CD4-positive, alpha-beta memory T cell (primary cell): ENCODE measurements at places on chromosomes 12 and 14.

DNA sequence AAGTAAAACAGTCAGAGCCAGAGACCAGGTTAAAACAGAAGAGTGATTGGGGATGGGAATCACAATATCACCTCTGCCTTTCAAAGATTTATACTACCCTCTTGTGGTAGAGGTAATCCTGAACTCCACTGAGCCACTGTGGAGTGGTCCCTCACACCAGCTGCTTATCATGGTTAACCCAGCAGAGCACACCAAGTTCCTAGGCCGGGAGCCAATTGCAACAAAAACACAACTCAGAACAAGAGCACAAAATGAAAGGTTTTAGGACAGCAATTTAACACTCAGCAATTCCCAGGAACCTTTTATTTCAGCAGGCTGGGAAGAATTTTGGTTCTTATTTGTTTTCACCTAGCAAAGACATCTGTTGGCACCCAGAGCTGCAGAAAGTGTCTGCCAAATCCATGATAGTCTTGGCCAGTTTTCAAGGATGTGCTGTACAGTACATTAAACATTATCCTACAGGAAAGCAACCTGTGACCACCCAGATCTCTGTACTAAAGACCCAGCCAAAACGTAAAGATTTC is 220.5 kb upstream of the ATXN7L3B start:
- DNase-seq: no peak

GRCh38 chr14:76872796-76873432 is 46.7 kb downstream of the LRRC74A start:
- peak; percentile 66 for DNase-seq

DNA sequence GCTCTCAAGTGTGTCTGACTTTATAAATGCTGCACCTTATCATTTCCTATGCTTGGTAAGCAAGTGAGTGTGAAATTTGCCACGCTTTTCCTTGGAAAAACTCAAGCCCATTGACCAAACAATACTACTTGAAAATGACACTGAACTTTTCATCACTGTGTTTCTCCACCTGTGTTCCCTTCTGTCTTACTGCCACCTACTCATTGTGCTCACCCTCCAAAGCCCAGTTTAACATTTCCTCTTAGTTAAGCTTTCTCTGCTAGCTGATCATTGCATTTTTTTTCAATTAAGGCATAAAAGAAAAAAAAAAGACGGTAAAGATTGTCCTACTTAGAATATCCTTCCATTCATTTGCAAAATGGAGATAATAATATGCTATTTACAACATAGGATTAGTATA is 445.7 kb downstream of the DPF3 start:
- no peak for DNase-seq

GRCh38 chr12:86154620-86155019 is 101.6 kb downstream of the MGAT4C start:
- no peak for DNase-seq

DNA sequence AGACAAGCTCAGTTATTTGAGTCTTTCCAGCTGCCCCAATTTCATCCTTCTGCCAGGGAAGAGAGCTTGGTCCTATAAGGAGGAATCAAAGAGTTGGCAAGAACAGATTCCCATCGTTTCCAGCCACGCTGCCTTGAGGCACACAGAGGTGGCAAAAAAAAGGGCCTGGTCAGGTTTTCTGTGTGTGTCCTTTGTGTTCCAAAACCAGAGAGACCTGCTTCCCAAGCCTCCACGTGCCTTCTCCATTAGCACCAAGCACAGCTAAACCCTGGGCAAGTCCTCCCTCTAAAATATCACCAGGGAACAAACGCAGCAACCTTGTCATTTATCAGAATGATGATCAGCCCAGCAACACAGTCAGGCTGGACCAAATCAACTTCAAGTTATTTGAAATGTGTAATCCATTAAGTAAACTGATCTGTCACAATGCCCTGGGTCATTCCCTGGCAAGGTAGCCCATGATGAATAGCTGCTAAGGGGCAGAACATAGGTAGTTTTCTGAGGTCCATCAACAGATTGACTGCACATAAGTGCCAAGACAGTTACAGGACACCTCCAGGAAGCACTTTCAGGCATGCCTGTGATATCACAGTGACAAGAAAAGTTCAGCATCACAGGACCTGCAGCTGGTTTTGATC is 28.6 kb upstream of the C12orf42 start:
- no peak for DNase-seq

- DNase-seq: no peak
Measured at GRCh38 chr14:69876221-69876847, 2.9 kb upstream of the SMOC1 start.

DNA sequence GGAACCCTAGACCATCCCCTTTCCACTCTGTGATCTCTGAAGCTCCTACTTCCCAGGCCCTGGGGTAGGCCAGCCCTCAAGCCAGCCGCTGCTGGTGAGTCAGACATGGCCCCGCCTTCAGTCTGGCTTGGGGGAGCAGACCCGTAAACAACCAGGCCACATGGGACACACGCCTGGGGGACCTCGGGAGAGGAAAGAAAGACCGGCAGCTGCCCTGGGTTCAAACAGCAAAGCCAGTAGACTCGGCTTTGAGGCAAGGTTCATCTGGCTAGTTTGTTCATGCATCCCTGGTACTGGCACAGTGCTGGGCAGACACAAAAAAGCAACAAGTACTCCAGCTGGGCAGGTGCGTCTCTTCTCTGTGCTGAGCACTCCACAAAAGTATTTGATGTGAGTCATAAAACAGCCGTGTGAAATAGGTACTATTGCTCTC is 101.9 kb downstream of the SETD3 start:
- DNase-seq: no peak

DNA sequence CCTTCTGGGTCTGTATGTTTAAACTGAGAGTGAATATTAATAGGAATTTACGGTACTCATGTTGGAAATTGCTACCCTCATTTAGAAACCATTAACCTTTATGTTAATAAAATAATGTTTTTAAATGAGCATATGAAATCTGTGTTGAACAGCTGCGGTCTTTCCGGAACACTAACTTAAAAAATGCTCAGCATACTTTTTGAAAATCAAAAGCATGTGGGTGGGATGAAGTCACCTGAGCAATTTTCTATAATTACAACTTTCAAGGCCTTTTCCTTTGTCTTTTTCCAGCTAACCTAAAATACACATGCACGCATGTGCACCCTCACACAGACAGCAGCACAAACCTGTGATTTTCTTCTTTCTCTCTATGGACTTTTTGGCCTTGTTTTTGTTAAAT is 39.8 kb downstream of the BORCS5 start:
- no peak for DNase-seq

- no peak for DNase-seq
Measured at GRCh38 chr12:93060666-93061472, 131.8 kb upstream of the EEA1 start.

- no peak for DNase-seq
Measured at GRCh38 chr12:124167141-124167540, 127.8 kb upstream of the RFLNA start.

DNA sequence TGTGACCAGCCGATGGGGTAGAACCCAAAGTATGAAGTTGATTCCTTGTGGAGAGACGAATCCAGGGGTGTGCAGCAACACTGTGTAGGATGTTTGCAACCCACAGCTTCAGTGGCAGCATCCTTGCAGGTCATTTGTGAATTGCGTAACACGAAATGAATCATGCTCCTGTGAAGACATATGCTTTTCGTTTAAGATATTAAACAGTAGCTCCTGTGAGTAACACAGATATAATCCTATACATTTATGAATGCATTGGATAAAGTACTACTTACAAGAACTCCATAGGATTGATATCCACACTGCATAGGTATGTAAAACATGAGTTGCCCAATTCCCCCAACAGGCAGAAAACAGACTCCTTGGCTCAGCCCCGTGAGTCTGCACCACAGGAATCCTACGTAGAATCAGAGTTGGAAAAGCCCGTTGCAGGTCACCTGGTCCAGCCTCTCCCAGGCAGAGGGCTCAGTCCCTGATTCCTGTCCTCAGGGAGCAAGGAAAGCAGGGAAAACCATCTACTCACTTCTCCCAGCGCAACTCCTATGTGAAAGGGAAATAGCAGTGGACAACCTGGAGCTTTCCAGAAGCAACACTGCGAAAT is 75.8 kb downstream of the GPATCH2L start:
- no peak for DNase-seq

DNA sequence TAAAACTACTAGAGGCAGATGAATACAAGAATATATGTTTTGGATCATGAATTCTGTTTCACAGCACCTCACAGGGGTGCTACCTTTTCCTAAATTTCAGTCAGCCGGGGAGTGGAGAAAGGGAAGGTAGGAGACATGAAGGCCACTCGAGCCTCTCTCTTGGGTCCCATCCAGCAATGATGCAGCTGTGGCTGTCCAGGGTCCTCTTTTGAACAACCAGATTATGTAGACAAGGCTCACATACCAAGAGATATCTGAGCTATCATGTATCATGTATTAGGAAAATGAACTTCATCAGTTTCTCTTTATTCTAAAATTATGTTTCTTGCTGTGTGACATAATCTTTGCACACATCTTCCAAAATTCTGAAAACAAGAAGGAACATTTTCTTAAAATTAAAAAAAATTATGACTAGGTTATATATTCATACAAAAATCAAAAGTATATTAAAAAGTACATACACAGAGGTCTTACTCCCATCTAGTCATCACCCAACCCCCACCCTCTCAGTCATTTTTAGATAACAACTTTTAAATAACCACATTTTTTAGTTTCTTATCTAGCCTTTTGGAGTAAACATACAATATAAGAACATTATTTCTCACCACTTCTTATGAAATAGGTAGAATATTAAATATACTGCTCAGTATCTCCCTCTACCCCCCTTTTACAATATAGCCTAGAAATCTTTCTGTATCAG is 88.7 kb downstream of the ACADS start:
- no peak for DNase-seq

DNA sequence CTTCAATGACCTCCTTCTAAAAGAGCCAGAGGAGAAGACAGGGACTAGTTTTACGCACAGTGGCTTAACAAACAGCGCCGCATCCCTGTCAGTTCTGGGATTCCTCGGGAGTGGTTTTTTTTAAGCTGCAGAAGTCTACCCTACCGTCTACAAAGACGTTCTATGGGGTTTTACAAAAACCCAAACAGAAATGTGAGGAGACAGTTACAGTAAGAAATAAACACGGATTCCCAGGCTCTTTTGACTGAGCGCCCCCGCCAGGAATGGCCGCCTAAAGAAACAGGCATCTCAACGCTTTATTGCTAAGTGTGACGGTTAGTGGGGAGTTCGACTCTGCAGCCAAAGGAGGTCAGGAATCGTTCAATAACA is 484 bp downstream of the ALKBH1 start:
- no peak for DNase-seq

GRCh38 chr12:9740106-9740750 is 7.3 kb upstream of the CLECL1 start:
- DNase-seq: peak; percentile 47

- DNase-seq: no peak
Measured at GRCh38 chr12:4589941-4590340, 27.9 kb downstream of the DYRK4 start.

DNA sequence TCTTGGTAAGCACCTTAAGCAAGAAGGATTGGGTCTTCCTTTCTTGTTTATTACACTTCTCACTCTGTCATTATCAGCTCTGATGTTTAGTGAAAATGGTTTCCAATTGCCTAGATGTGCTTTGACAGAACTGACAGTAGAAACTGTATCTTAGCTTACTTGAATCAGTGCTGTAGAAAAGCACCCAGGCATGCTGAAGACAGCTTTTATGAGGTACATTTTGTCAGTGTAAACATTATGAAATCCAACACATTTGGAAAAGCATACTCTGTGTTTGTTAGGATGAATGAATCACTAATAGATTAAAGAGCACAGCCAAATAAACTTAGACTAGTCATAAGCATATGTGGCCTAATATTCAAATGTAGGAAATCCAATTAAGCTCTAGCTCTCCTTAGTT is 290.2 kb upstream of the NPAS3 start:
- no peak for DNase-seq

DNA sequence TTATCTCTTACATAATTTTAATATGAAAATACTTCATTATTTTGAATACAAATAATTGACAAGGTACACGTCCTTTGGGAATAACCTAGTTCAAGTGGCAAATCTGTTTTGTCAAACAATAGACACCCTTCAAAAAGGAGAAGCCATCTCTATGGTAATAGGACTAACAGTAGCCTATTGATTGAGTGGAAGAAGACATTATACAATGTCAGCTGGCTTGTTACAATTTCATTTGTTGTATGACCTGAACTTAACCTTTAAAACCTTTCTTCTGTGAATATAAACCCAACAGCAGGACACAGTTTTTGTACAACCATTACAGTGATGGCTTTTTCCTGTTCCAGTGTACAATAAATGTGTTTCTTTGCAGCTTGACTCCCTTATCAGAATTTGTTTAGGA is 8.1 kb downstream of the TMEM260 start:
- no peak for DNase-seq

- DNase-seq: no peak
Measured at GRCh38 chr12:113604666-113605065, 133.0 kb upstream of the LHX5 start.

DNA sequence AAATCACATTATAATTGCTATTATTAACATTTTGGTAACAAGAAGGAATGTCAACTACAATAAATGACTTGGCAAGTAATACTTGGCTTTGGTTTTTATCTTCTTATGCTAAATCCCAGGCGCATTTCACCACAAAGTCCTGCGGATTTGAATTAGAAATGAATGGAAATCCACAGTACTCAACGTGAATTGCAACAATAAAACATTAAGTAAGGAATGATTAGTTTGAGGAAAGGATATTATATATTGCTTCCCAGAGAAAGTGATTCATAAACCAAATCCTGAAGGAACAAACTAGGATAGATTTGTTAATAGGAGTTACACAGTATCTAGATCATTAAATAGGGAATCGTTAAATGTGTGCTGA is 1089.7 kb downstream of the TRHDE start:
- DNase-seq: no peak

DNA sequence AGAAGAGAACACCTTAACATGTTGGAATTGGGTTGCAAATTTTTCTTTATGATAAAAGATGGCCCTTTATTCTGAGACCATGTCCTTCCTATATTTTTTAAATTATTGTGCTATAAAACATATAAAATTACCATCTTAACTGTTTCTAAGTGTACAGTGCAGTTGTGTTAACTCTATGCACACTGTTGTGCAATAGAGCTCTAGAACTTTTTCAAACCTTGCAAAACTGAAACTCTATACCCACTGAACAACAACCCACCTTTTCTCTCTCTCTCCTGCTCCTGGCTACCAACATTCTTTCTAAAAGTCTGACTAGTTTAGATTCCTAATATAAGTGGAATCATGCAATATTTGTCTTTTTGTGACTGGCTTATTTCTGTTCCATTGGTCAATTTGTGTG is 7.8 kb upstream of the CPM start:
- DNase-seq: no peak

DNA sequence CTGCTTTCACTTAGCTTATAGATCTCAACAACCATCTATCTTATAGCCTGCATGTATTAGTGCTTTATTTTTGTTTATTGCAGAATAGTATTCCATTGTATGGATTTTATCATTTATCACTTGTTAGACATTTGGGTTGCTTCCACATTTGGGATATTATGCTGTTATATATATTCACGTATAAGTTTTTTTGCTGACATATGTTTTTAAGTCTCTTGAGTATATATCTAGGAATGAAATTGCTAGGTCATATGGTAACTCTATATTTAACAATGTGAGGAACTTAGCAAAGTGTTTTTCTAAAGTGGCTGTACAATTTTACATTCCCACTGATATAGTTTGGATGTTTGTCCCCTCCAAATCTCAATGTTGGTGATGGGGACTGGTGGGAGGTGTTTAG is 208.1 kb downstream of the CPNE8 start:
- DNase-seq: no peak
